Stimulated activated CD8-positive, alpha-beta memory T cell treated with anti-CD3 and anti-CD28 coated beads, Interleukin-15, amount 100 ng/mL, for 1 hour (primary cell): ENCODE measurements at places on chromosomes 3 and 15.

- no peak for DNase-seq
These were observed 4.5 kb downstream of the ARPIN start for GRCh38 chr15:89908226-89908625.

GRCh38 chr3:126356373-126357264, 589 bp downstream of the KLF15 start:
- no peak for DNase-seq

DNA sequence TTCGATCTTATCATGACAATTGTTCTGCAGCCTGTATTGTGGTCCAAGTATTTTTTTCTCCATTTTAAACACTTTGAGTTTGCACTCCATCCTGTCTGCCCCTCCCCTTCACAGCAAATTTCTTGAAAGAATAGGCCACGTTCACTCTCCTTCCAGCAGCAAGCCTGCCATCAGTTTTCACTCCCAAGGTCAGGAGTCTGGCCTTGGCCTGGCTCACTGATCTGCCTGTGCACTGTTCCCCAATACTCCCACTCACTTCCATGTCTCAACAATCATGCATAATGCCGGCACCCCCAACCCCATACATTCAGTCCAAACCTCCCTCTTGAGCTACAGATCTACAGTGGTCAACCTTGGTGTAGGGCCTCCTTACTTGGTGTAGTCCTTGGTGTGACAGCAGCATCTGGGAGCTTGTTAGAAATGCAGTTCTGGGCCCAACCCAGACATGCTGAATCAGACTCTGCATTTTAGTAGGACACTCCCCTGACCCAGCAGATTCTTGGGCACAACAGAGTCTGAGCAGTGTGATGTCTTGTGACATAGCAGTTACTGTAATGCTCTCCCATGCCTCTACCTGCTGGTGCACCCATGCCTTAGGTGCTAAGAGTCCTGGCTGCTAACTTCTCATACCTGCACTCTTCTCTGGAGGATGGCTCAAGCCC, 58.3 kb upstream of the XCR1 start:
- DNase-seq: no peak

DNA sequence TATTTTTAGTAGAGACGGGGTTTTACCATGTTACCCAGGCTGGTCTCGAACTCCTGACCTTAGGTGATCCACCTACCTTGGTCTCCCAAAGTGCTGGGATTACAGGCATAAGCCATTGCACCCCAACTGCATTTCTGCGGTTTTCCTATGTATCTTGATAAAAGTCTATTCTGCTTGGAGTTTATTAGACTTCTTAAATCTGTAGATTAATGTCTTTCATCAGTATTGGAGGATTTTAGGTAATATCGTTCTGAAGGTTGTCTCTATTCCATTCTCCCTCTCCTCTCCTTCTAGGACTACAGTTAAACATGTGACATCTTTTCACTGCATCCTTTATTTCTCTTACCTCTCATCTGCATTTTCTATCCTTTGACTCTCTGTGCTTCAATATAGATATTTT, 46.3 kb upstream of the GCNT3 start:
- DNase-seq: no peak

- DNase-seq: no peak
These were observed 84.6 kb upstream of the SLC7A14 start for GRCh38 chr3:170670504-170670903.
